Spinal cord (tissue), 10 donors: ENCODE measurements at places on chromosomes 6 and 20.

DNA sequence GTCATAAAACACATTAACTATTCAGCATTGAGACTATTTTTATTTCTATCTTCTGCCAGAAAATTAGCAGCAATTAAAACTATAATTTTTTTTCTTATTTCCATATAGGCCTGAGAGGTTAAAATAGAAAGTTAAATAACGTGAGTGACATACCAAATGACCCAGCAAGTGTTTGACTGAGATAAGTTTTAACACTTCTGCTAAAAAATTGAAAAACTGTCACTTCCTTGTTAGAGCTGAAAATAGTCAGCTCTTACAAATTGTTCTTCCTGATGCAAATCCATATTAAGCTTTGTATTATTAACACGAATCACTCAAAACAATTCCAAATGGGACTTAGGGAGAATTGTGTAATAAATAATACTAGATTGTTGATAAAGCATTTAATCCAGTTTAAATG is 26.5 kb upstream of the STX11 start:
- DNase-seq = no peak

DNA sequence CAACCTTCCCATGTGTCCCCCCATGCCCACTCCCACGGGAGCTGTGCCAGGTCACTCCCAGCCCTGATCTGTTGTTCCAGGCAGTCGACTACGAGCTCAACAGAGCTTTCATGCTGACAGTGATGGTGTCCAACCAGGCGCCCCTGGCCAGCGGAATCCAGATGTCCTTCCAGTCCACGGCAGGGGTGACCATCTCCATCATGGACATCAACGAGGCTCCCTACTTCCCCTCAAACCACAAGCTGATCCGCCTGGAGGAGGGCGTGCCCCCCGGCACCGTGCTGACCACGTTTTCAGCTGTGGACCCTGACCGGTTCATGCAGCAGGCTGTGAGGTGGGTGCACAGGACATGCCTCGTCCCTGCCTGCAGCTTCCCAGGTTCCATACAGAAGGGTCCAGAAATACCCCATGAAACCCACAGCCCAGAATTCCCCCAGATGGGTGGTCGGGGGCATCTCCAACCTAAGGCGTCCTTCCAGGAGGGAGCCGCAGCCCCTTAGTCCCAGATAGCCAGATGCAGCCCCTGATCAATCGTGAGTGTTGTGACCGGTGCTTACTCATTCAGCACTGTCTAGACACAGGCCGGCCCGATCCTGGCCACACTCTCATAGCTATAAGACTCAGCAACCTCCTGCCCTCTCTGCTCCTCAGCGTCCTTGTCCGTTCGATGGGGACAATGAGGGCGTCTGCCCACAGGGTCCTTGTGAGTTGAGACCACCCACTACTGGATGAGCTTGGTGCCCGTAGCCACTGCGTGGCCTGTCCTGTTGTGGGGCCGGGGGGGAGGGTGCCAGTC is 142.1 kb downstream of the TAF4 start:
- no peak for DNase-seq

GRCh38 chr6:40852779-40853373 is 186.1 kb downstream of the UNC5CL start:
- DNase-seq = no peak

DNA sequence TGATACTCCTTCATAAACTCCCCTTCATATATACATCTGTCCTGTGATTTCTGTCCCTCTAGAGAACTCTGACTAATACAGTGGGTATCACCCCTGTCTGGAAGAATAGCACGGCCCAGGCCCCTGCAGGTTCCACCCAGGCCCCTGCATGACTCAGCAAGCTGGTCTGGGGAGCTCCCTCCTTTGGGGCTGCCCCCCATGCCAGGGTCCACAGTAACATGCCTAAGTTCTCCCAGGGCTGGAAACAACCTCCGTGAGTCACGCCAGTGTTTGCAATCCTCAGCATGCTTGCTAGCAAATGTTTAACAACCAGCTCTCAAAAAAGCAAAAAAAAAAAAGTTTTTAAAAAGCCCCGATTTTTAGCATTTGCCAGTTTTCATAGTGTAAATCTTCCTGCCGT is 134.3 kb upstream of the CDH4 start:
- no peak for DNase-seq

GRCh38 chr20:20184706-20185105 is 132.4 kb downstream of the CFAP61 start:
- DNase-seq = no peak

- no peak for DNase-seq
Measured at GRCh38 chr6:46393940-46394337, 97.3 kb downstream of the RCAN2 start.
